ENCODE measurements at places on chromosomes 16 and 17. TPM values are rescaled to one million over a fixed set of nuclear protein-coding genes. Genes with fewer than 3 reads are reported as not detected.

YPEL2 gene
- polyA plus RNA-seq: 28.6 TPM

PDP2 gene
- 14.5 TPM for polyA plus RNA-seq

- no peak for DNase-seq
Observed at GRCh38 chr17:13503526-13503925, 98.2 kb downstream of the HS3ST3A1 start.

GRCh38 chr16:67865318-67865717, 7.5 kb upstream of the EDC4 start:
- no peak for DNase-seq

SRP68 gene
- 105 TPM for polyA plus RNA-seq

DNA sequence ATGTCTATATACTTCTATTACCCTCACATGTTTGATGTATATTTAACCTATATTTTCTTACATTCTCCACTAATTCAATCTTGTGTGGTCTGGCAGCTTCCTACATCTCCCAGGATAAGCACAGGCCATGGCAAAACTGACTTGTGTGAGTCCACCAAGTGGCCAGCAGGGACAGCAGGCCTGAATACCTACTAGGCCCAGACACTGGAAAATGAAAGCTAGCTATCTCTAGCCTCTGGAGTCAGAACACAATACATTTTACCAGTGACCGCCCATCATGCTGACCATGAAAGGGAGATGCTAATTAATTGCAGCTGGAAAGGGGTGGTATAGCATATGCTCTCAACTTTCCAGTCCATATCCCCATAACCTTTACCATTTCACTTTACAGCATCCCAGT, 132.3 kb downstream of the PCTP start:
- DNase-seq: no peak

ANKFN1 gene
- 0.95 TPM for polyA plus RNA-seq

GRCh38 chr17:71423871-71424546, 696.8 kb upstream of the SOX9 start:
- DNase-seq: no peak

SEPTIN12 gene
- not detected for polyA plus RNA-seq

CLDN9 gene
- polyA plus RNA-seq: 2.2 TPM

- DNase-seq: no peak
Observed at GRCh38 chr16:4914528-4915225, 22.3 kb downstream of the PPL start.

GRCh38 chr17:77693776-77694175, 264.7 kb upstream of the TNRC6C start:
- DNase-seq: no peak

RNF222 gene
- 0.27 TPM for polyA plus RNA-seq

GRCh38 chr16:23615805-23616204, 19.7 kb upstream of the NDUFAB1 start:
- DNase-seq: no peak

DNA sequence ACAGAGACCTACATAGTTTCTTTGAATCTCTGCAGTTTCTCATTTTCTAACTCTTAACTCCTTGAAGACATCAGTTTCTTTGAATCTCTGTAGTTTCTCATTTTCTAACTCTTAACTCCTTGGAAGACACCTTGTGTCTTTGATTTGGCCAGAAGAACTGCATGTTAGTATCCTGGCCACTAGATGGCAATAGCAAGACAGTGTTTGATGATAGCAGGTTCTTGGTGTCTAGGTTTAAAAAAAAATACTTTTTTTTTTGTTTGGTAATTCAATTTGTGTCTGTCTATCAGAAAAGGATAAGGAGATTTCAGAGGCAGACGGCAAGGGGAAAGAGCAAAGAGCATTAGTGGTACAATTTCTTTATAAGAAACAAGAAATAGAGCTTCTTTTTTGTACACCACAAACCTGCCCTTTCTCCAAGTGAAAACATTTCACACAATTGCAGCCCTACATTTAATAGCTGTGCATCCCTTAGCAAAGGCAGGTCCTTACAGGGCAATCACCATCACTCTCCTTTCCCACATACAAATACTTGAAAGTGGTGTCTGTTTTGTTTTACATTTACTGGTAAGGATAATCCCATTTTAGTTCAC, 1324.9 kb upstream of the CDH8 start:
- no peak for DNase-seq

DNA sequence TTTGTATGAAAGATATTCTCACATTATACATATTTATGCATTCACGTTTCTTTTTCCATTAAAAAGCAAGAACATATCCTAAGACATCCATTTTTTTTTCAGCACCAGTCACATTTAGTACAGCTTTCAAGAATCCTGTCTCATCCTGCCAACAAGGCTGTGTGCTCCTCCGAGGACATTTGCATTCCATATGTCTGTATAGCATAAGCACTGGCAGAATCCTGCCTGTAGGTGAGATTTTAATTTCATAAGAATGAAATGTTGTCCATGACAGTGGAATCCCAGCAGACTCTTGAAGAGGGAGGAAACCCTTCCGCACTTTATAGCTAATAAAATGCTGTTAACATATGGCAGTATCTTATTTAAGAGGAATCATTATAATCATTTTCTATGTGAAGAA, 2.9 kb upstream of the PMP22 start:
- no peak for DNase-seq

Measured in left renal cortex interstitium (tissue), 4 donors.